ENCODE measurements at places on chromosomes 16 and 17.

DNA sequence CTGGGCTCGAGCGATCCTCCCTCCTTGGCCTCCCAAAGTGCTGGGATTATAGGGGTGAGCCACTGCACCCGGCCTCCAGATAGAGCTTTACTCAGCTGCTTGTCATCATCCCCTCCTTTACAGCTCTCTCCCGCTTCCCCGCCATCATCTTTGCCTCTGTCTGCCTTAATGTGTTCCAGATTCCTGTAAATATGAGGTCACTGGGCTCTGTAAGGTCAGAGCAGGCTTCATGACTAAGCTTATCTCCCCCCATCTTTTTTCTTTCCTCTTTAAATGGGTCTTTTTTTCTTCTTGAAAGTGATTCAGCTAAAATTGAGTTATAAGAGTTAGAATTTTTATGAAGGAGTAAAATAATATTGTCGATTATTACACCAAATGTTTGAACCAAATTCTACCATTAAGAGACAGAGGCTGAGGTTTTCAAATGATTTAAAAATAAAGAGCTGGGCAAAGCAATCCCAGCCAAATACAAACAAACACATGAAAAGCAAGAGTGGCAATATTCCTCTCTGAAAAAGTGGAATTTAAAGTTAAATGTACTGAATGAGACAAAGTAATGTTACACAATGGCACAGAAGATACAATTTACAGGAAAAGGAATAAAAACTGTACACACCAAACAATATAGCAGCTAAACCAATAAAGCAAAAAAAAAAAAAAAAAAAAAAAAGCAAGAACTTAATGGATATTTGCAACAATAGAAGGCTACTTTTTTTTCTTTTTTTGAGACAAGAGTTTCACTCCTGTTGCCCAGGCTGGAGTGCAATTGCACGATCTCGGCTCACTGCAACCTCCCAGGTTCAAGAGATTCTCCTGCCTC lies 62.1 kb downstream of the CRISPLD2 start:
- no peak for DNase-seq

DNA sequence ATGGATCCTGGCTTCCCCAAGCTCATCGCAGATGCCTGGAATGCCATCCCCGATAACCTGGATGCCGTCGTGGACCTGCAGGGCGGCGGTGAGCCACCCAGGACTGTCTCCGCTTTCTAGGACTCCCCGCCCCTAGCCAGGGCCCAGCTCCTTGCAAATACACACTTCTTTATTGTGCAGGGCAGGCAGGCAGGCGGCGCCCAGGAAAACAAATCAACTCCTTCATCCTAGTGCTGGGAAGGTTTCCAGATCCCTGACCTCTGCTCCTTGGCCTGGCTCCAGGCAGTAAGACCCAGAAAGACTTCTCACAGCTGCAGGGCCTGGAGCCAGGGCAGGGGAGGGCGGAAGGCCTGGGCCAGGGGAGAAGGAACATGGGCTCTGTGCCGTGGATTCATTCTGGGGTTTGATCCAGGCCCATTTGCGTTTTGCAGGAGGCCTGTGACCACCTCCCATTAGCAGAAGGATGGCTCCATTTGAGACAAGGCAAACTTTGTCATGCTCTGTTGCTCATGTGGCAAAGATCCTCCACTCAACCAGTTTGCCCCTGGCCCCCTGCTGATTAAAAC lies 6.0 kb upstream of the LPCAT2 start:
- DNase-seq, result no peak

GRCh38 chr16:51119556-51119955 lies 31.5 kb downstream of the SALL1 start:
- DNase-seq, result no peak

DNA sequence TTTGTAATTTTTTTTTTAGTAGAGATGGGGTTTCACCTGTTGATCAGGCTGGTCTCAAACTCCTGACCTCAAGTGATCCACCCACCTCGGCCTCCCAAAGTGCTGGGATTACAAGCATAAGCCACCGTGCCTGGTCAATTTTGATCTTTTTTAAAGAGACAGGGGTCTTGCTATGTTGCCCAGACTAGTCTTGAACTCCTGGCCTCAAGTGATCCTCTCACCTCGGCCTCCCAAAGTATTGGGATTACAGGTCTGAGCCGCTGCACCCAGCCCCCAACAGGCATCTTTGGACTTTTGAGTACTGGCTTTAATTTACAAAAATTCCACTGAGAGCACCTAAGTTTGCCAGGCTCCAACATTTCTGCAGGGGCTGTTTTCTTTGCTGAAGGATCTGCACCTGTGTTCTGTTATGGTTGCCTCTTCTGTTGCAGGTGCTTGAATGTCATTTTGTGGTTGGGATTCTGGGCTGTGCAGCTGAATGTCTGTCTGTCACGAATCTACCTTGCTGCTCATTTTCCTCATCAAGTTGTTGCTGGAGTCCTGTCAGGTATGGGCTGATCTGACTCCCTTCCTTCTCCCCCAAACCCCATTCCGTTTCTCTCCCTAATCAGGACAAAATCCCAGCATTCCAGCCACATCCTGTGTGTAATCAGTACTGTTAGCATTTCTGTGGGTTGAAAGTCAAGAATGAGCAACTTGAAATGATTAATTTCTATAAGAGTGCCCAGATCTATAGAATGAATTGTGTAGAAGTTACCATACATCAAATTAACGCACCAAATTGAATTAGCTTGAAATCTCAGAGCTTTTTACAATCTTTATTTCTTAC lies 8.5 kb downstream of the G6PC1 start:
- no peak for DNase-seq

DNA sequence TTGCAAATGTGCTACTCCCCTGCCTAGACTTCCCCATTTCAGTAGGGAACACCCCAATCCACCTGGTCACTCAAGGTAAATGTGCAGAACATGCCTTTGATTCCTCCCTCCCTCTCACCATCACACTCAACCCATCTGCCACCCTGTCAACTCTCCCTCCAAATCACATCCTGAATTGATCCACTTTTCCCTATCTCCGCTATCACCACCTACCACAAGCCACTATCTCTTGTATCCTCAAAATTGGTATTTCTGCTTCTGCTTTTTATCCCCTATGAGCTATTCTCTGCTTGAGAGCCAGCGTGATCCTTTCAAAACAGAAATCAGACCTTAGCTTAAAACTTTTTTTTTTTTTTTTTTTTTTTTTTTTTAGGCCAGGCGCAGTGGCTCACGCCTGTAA lies 5.4 kb upstream of the NOL11 start:
- DNase-seq, result no peak

DNA sequence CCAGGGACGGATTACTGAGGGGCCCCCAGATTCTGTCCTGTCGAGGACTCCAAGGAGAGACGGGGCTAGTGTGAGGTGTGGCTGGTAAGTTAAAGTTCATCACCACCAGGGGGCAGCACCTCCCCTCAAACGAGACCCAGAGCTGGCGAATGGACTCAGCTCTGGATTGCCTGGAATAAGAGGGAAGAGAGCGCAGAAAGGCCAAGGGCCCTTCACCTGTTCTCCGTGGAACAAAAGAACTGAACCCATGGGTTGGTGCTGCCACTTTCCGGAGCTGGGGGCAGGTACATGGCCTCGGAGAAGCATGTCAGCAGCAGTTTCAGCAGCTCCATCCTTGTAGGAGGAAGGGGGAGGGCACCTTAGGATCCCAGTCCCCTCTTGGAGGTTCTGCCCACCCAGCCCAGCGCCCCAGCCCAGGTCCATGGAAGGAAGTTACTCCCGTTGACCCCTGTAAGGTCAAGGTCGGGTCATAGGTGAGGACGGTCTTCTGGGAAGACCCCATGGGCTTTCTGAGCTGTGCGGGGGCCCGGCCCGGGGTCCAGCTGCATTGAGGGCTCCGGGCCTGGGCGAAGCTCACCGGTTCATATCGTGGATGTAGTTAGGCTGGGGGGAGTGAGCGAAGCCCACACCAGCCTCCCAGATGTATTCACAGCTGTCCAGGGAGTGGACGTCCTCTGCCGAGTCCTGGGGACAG lies 10.8 kb downstream of the HID1 start:
- DNase-seq, result peak; percentile 63

DNA sequence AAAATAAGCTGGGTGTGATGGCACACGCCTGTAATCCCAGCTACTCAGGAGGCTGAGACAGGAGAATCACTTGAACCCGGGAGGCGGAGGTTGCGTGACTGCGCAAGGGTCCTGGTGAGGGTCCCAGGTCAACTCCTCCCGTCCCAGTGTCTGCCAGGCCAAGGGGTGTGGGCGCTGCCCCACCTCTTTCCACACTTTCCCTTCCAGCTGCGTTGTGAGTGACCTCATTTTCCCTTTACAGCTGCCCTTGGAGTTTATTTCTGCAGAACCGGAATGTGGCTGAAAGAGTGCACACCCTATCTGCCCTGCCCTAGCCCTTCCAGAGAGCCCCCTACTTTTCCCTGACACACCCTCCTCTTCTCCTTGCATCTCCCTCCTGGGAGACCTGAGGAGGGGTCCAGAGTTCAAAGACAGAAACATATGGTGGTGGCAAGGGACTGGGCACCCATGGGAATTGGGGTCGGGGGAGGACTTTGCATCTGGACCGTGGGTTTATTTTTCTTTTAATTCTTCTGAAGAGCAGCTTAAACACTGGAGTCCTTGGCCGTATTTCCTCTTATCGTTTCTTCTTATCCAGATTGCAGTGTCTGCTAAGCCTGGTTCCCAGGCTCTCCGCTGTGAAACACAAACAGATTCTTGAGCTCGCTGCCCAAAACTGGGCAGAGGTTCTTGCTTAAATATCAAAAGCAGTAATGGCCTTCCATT lies 20.9 kb downstream of the MRC2 start:
- no peak for DNase-seq

DNA sequence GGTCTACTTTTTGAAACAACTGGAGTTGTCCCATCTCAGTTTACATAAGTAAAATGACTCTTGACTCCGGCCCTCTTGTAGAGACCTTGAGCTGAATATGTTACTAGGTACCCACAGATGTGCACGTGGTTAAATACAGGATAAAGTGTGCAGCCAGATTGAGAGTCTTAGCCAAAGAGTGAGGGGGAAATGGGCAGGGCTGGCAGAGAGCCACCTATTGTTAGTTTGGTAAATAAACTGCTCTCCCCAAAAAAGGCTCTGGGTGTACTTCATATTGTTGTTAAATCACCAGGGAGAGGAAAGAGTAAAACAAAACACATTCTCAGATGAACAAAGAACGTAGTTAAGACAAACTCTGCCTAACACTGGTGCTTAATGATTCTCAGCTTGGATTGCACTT lies 20.3 kb downstream of the G6PC1 start:
- peak; percentile 79 for DNase-seq

- no peak for DNase-seq
These were observed 292.7 kb downstream of the HAPSTR1 start for GRCh38 chr16:9384141-9384540.

DNA sequence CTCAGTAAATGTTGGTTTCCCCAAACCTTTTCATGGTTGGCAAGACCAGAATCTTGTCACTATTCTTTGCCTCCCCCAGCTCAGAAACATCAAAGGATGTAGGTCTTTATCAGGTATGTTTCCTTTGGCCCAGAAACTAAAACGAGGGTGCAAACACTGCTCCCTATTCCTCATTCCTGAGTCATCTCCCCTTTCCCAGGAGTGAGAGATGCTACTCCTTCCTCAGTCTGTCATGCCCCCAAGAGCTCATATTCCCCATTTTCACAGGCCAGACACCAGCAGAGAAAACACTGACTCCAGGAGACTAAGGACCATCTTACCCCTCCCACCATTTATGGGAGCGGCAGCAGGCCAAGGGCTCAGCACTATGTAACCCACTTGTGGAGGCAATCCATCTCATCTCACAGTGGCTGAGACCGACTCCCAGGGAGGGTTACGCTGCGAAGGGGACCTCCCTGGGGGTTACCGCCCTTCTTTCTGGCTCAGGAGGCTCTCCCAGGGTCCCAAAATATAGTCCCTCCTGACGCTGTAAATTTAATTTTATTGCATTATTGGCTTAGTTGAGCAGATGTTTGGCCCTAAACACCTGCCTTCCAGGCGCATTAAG lies 1.5 kb downstream of the GEMIN4 start:
- DNase-seq, result no peak

DNA sequence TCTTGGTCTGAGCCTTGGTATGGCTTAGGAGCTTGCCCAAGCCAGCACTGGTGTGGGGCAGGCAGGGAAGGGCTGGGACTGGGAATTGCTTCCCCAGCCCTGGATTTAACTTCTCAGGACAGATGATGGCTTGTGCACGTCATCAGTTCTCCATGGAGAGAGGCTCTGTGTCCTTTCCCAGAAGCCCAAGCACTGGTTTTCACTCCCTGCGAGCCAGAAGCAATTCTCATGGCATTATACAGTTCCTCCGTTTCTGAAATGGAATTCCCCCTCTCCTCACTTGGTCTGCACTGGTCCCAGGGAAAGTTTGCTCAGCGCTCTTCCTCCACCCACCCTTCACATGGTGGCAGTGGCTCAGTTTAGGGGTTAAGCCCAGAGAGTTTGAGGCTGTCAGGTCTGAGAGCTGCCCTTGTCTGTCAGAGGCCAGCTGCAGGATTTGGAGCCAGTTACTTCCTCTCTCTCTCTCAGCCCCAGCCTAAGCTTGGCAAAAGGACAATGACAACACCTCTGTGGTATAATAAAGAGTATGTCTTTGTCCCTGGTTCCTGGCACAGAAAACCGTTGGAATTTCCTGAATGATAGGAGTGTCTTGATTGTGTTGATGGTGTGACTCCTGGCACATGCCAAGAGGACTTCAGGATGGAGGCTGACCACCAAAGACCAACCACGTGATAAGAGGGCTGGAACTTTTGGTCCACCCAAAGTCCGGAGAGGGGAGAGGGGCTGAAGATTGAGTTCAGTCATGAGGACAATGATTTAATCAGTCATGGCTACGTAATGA lies 219.6 kb upstream of the TNRC6C start:
- DNase-seq, result no peak

- DNase-seq, result no peak
These were observed 32.8 kb downstream of the CCL4 start for GRCh38 chr17:36136439-36136838.

GRCh38 chr16:19073344-19073743 lies 5.9 kb downstream of the COQ7 start:
- DNase-seq, result no peak

GRCh38 chr17:55124730-55125360 lies 139.9 kb upstream of the HLF start:
- DNase-seq, result no peak

GRCh38 chr17:28141313-28141712 lies 98.8 kb downstream of the NLK start:
- no peak for DNase-seq

DNA sequence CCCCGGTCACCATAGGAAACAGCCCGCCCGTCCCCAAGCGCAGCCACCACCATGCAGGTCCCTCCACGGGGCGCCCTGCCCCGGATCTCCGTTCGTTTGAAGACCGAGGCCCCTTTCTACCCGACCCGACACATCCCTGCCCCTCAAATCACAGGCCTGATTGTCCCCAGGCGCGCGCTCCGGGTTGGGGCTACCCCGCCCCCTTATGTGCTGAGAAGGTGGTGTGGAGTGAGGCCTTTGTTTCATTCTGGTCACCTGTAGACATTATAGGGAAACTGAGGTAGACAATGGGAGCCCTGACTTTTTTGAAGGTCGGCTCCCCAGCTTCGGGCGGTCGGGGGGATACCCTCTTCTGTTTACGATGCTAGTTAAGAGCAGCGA lies 763 bp upstream of the ACTG1 start:
- DNase-seq, result no peak

- DNase-seq, result no peak
These were observed 8.0 kb upstream of the ZNF500 start for GRCh38 chr16:4775005-4775404.

Measured in pulmonary artery endothelial cell (primary cell).